ENCODE measurements at places on chromosomes 3 and 15. TPM values are rescaled to one million over a fixed set of nuclear protein-coding genes. Genes with fewer than 3 reads are reported as not detected.

- no peak overlapping the region for H3K4me3 ChIP-seq
- H3K27ac ChIP-seq: no peak overlapping the region
- no peak for DNase-seq
- H3K4me1 ChIP-seq: peaks cover 6% of the 10 kb centered on the region
- H3K36me3 ChIP-seq: no peaks in the 10 kb centered on the region
Observed at GRCh38 chr15:33116198-33116597, 78.3 kb downstream of the FMN1 start.

GRCh38 chr3:12658593-12659058 lies 5.3 kb downstream of the RAF1 start:
- H3K36me3 ChIP-seq: no peaks in the 10 kb centered on the region
- no peaks in the 10 kb centered on the region for H3K4me1 ChIP-seq
- no peak for DNase-seq
- no peak overlapping the region for H3K4me3 ChIP-seq
- no peaks in the 10 kb centered on the region for H3K27me3 ChIP-seq

DNA sequence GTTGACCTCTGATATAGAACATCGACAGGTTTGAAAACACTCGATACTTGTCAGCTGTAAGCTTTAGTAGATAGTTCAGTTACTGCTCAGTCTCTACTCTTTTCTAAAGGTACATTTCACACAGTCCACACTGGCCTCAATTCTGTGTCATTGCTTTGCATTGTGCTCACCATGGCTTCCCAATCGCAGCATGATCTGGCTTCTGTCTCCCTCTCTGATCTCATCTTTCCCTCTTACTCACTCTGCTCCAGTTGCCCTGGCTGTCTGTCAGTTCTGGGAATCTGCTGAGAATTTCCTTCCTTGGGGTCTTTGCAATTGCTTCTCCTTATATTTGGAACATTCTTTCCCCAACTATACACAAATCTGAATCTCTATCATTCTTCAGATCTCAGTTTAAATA lies 80.6 kb downstream of the GTF2E1 start:
- H3K36me3 ChIP-seq: no peaks in the 10 kb centered on the region
- H3K4me3 ChIP-seq: no peak overlapping the region
- H3K27me3 ChIP-seq: peaks cover 29% of the 10 kb centered on the region
- H3K27ac ChIP-seq: no peak overlapping the region
- no peak for DNase-seq
- H3K4me1 ChIP-seq: peaks cover 4% of the 10 kb centered on the region

GRCh38 chr3:129310111-129311011 lies 31.7 kb downstream of the HMCES start:
- no peak overlapping the region for H3K27ac ChIP-seq
- H3K4me3 ChIP-seq: no peak overlapping the region
- no peaks in the 10 kb centered on the region for H3K27me3 ChIP-seq
- H3K4me1 ChIP-seq: peaks cover 6% of the 10 kb centered on the region

The SMCO1 gene
- total RNA-seq: not detected

GRCh38 chr15:69408841-69409240 lies 5.3 kb upstream of the KIF23 start:
- H3K27ac ChIP-seq: no peak overlapping the region
- H3K4me3 ChIP-seq: no peak overlapping the region
- DNase-seq: no peak
- H3K4me1 ChIP-seq: no peaks in the 10 kb centered on the region
- peaks cover 35% of the 10 kb centered on the region for H3K36me3 ChIP-seq
- no peaks in the 10 kb centered on the region for H3K27me3 ChIP-seq

- DNase-seq: no peak
- no peaks in the 10 kb centered on the region for H3K27me3 ChIP-seq
- H3K4me3 ChIP-seq: no peak overlapping the region
- no peaks in the 10 kb centered on the region for H3K36me3 ChIP-seq
- H3K27ac ChIP-seq: no peak overlapping the region
Observed at GRCh38 chr3:21839592-21839991, 88.6 kb upstream of the ZNF385D start.

GRCh38 chr15:62989366-62990055 lies 53.0 kb upstream of the TPM1 start:
- H3K4me3 ChIP-seq: no peak overlapping the region
- H3K4me1 ChIP-seq: no peaks in the 10 kb centered on the region
- no peaks in the 10 kb centered on the region for H3K36me3 ChIP-seq

DNA sequence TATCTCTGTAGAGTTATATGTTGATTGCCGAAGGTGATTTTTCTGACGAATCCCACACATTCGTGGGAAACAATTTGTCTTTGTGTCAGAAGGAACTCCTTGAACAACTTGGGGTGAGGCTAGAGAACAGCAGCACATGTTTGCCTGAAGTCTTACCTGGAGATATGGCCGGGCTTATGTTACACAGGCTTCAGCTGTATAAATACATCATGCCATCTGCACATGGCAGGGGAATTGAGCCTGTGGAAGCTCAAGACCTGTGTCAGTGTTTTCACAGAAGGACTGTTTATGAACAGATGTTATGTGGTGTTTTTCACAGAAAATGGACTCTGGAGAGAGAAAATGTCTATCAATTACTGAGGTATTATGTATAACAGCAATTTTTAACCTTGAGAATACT lies 203.6 kb upstream of the MDFIC2 start:
- no peaks in the 10 kb centered on the region for H3K27me3 ChIP-seq
- H3K27ac ChIP-seq: no peak overlapping the region
- DNase-seq: no peak
- H3K4me3 ChIP-seq: no peak overlapping the region
- H3K36me3 ChIP-seq: no peaks in the 10 kb centered on the region

GRCh38 chr3:170324962-170325361 lies 32.6 kb upstream of the SKIL start:
- no peak for DNase-seq
- H3K36me3 ChIP-seq: no peaks in the 10 kb centered on the region
- peaks cover 4% of the 10 kb centered on the region for H3K4me1 ChIP-seq

- H3K27me3 ChIP-seq: no peaks in the 10 kb centered on the region
- no peaks in the 10 kb centered on the region for H3K36me3 ChIP-seq
- no peak overlapping the region for H3K4me3 ChIP-seq
Observed at GRCh38 chr15:100002787-100003536, 269.7 kb upstream of the LYSMD4 start.

DNA sequence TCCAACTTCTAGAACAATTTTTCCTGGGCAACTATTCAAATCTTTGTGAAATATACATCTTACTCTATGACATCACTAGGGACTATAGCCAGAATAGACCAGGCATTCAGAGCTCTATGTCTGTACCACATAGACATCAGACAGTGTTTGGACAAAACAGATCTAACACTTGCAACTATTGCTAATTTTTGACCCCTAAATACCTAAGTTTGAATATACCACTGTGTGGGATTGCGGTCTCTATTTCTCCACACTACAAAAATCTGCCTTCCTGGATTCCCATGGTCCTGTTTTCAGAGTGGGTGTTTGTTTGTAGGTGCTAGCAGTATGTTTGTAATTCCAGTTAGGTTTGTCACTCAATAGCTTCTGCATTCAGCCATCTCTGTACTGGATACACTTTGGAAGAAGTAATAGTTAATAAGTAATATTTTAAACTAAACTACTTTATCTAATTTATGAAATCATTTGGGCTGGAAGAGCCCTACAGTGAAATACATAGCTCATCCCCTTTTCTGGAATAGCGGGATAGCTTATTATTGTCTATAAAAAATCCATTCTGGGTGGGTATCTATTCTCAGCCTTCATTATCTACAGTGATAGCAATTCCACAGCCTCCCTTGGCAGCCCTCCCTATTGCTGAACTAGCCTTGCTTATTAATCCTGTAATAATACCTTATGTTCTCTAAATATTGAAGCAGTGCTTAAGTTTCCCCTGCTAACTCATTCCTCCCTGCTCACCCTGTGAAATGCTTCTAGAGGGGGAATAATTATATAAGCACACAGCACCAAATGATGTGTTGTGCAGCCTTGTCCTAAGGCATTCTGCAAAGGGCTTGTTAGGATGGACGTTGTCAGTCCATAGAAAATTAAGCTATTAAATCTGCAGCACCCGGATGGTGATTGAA lies 49.4 kb downstream of the RBMS3 start:
- H3K27me3 ChIP-seq: no peaks in the 10 kb centered on the region
- H3K27ac ChIP-seq: no peak overlapping the region
- no peak for DNase-seq
- no peaks in the 10 kb centered on the region for H3K36me3 ChIP-seq

GRCh38 chr3:182710557-182711157 lies 82.6 kb upstream of the ATP11B start:
- no peaks in the 10 kb centered on the region for H3K4me1 ChIP-seq
- H3K27ac ChIP-seq: no peak overlapping the region
- no peak for DNase-seq
- H3K27me3 ChIP-seq: peaks cover 41% of the 10 kb centered on the region
- no peaks in the 10 kb centered on the region for H3K36me3 ChIP-seq

GRCh38 chr15:41934843-41935242 lies 37.5 kb downstream of the EHD4 start:
- DNase-seq: peak; percentile 80
- H3K36me3 ChIP-seq: peaks cover 27% of the 10 kb centered on the region
- no peak overlapping the region for H3K4me3 ChIP-seq
- no peaks in the 10 kb centered on the region for H3K27me3 ChIP-seq
- no peak overlapping the region for H3K27ac ChIP-seq
- peaks cover 4% of the 10 kb centered on the region for H3K4me1 ChIP-seq

DNA sequence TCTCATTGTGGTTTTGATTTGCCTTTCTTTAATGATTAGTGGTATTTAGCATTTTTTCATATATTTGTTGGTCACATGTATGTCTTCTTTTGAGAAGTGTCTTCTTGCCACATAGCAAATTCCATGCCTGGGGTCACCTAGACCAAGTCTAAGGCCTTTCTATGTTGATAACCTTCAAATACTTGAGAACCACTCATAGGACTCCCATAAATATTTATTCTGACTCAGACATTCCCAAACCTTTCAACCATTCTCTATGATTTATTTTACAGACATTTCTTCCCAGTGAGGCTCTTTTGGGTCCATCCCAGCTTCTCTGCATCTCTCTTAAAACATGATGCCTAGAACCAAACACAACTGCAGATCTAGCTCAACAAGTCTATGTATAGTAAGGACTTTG lies 69.2 kb downstream of the ATP8B4 start:
- no peak for DNase-seq
- no peaks in the 10 kb centered on the region for H3K4me1 ChIP-seq
- no peak overlapping the region for H3K4me3 ChIP-seq
- H3K27me3 ChIP-seq: no peaks in the 10 kb centered on the region
- H3K27ac ChIP-seq: no peak overlapping the region
- no peaks in the 10 kb centered on the region for H3K36me3 ChIP-seq

The IL5RA gene
- total RNA-seq: not detected

The APBA2 gene
- total RNA-seq: 21.8 TPM

The LSG1 gene
- 38.3 TPM for total RNA-seq

- H3K27me3 ChIP-seq: no peaks in the 10 kb centered on the region
- H3K27ac ChIP-seq: no peak overlapping the region
- no peak for DNase-seq
- H3K36me3 ChIP-seq: peaks cover 10% of the 10 kb centered on the region
Observed at GRCh38 chr3:48004694-48005093, 11.5 kb downstream of the MAP4 start.

The PRSS50 gene
- 5.2 TPM for total RNA-seq

The ANKRD63 gene
- not detected for total RNA-seq

The KLHL40 gene
- not detected for total RNA-seq

DNA sequence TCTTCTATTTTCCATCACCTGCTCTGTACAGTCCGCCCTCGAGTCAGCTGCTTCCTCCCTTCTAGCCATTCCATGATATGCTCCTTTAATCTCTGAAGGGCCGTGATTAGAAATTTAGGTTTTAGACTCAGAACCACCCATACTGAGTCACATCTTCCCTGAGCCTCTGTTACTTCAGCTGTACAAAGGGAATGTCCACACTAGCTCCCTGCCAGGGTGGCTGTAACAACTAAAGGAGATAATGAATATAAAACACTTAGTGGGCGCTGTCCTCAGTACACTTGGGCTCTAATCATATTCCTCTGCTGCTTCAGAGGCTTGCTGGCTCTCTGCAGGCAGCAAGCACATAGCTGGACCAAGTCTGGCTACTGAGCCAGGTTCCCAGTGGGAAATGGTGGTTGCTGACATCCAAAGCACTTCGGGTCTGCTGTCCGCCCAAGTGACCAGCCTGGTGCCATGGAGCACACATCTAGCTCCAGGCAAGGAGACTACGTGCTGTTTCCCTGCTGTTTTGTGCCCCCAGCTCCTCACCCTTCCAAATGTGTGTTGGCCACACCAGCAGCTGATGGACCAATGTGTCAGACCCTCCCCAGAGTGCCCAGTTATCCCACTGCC lies 901 bp upstream of the CHST14 start:
- H3K27ac ChIP-seq: peak overlapping the region; percentile 61
- H3K27me3 ChIP-seq: no peaks in the 10 kb centered on the region
- H3K4me3 ChIP-seq: peak overlapping the region; percentile 74
- H3K4me1 ChIP-seq: peaks cover 10% of the 10 kb centered on the region
- no peak for DNase-seq
- H3K36me3 ChIP-seq: peaks cover 14% of the 10 kb centered on the region

- no peak for DNase-seq
- no peak overlapping the region for H3K4me3 ChIP-seq
- peaks cover 2% of the 10 kb centered on the region for H3K4me1 ChIP-seq
- H3K27me3 ChIP-seq: no peaks in the 10 kb centered on the region
- H3K27ac ChIP-seq: no peak overlapping the region
- H3K36me3 ChIP-seq: no peaks in the 10 kb centered on the region
Observed at GRCh38 chr15:67281714-67282113, 27.1 kb downstream of the IQCH start.

Measured in endodermal cell (in vitro differentiated cells).